Aorta (tissue), 5 donors: ENCODE measurements at places on chromosomes 11 and 22. TPM values are rescaled to one million over a fixed set of nuclear protein-coding genes. Genes with fewer than 3 reads are reported as not detected.

- no peaks in the 10 kb centered on the region for H3K36me3 ChIP-seq
- H3K27me3 ChIP-seq: no peaks in the 10 kb centered on the region
- H3K4me1 ChIP-seq: peaks cover 5% of the 10 kb centered on the region
- peak overlapping the region; percentile 55 for H3K4me3 ChIP-seq
- peak; percentile 75 for DNase-seq
Observed at GRCh38 chr11:27698872-27699241, 1.4 kb downstream of the BDNF start.

DNA sequence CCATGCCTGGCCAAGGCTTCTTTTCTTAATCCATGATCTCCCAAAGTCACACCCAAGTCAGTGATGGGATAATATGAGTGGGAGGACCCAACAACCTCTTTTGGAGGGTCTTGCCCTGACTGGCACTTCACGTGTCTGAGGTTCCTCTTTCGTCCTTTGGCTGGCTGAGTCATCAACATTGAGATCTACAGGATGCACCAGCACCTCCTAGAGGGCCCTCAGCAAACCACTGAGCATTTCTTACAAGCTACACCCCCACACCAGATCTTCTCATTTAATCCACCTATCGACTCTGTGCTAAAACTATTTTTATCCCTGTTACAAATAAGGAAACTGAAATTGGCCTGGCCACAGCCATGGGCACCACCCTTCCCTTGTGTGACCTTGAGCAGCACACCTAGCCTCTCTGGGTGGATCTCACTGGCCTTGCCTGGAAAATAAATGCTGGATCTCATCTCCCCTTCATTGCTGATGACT, 63.4 kb downstream of the FLI1 start:
- no peaks in the 10 kb centered on the region for H3K36me3 ChIP-seq
- H3K4me1 ChIP-seq: no peaks in the 10 kb centered on the region
- H3K27me3 ChIP-seq: no peaks in the 10 kb centered on the region
- H3K27ac ChIP-seq: no peak overlapping the region

GRCh38 chr11:62610814-62611704, 1.5 kb downstream of the EML3 start:
- H3K4me1 ChIP-seq: no peaks in the 10 kb centered on the region
- no peak for DNase-seq
- no peaks in the 10 kb centered on the region for H3K27me3 ChIP-seq
- peak overlapping the region; percentile 76 for H3K4me3 ChIP-seq

DNA sequence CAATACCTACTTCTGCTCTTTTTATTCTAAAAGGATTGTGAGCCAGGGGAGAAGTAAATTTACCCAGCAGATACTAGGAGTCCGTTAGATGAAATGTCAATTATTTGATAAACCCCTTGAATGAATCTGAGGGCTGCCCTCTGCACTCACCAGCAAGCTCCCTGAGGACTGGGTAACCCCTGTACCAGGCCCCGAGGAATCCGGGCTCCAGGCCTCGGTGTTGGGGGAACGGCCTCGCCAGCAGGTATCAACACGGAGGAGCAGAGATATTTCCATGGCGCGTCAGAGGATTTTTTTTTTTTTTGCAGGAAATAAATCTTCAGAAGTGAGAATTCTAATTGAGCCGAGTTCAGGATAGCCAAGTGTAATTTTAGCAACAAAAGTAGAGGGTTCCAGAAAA, 1408.8 kb downstream of the BRD1 start:
- H3K4me3 ChIP-seq: no peak overlapping the region
- H3K27ac ChIP-seq: no peak overlapping the region
- DNase-seq: no peak
- no peaks in the 10 kb centered on the region for H3K27me3 ChIP-seq
- no peaks in the 10 kb centered on the region for H3K4me1 ChIP-seq
- no peaks in the 10 kb centered on the region for H3K36me3 ChIP-seq

DNA sequence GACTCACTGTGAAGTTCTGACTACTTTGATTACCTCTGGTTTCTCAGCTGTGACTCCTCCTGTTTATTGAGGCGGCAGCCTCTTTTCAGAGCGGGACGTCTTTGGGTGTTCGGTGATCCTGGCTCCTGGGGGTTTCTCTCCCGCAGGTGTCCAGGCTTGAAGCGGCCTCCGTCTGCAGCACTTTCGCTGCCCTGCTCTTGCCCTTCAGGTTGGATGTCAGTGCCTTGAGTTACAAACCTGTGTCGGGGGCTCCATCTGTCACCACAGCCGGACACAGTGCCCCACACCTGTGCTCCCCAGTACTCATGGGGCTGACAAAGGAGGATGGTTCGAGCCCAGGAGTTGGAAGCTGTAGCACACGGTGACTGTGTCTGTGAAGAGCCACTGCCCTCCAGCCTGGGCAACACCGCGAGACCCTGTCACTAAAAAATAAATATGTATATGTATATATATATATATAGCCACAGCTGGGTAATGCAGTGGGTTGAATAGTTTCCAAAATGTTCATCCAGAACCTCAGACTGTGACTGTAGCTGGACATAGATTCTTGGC, 104.1 kb downstream of the BRD1 start:
- no peaks in the 10 kb centered on the region for H3K36me3 ChIP-seq
- H3K27ac ChIP-seq: no peak overlapping the region
- H3K4me1 ChIP-seq: no peaks in the 10 kb centered on the region
- no peak for DNase-seq

GRCh38 chr11:134347441-134347840, 15.7 kb downstream of the GLB1L2 start:
- no peaks in the 10 kb centered on the region for H3K36me3 ChIP-seq
- no peaks in the 10 kb centered on the region for H3K4me1 ChIP-seq
- H3K27me3 ChIP-seq: no peaks in the 10 kb centered on the region
- no peak overlapping the region for H3K4me3 ChIP-seq
- no peak overlapping the region for H3K27ac ChIP-seq

GRCh38 chr11:74770456-74770855, 21.8 kb downstream of the RNF169 start:
- no peak overlapping the region for H3K4me3 ChIP-seq
- H3K27ac ChIP-seq: no peak overlapping the region
- no peaks in the 10 kb centered on the region for H3K27me3 ChIP-seq

DNA sequence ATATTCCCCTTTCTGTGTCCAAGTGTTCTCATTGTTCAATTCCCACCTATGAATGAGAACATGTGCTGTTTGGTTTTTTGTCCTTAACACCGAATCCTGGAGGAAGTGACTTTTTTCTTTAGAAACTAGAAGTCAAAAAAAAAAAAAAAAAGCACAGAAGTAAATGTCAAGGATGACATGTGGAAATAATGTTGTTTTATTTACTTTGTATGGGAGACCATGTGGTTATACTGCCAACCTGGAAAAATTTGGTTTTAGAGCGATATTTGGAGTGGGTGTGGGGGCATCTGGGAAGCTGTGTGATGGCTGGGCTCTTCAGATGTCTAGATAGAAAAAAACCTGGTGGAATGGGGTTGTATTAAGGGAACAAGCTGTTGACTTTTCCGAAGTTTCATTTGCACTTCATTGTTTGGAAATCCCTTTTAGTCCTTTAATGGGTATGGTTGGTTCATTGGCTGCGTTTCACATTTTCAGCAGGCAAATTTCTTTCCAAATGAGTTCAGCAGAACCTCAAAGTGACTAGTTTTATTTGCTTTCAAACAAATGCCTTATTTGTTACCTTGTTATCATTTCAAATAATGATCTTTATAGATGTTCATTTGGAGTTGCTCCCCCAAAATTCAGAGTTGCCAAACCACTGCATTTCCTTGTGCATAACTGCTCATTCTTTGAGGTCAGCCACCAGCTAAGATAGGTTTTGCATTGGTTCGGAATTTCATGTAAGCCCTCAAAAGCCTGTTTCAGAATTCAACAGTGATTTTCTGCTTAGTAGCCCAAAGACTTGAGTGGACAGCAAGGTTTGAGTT, 508.2 kb downstream of the METTL15 start:
- H3K36me3 ChIP-seq: no peaks in the 10 kb centered on the region
- H3K4me3 ChIP-seq: no peak overlapping the region
- peaks cover 3% of the 10 kb centered on the region for H3K4me1 ChIP-seq
- H3K27ac ChIP-seq: no peak overlapping the region
- no peaks in the 10 kb centered on the region for H3K27me3 ChIP-seq
- no peak for DNase-seq

GRCh38 chr11:101277036-101277435, 147.4 kb upstream of the PGR start:
- DNase-seq: no peak
- H3K4me3 ChIP-seq: no peak overlapping the region
- H3K27me3 ChIP-seq: no peaks in the 10 kb centered on the region
- H3K27ac ChIP-seq: no peak overlapping the region

DNA sequence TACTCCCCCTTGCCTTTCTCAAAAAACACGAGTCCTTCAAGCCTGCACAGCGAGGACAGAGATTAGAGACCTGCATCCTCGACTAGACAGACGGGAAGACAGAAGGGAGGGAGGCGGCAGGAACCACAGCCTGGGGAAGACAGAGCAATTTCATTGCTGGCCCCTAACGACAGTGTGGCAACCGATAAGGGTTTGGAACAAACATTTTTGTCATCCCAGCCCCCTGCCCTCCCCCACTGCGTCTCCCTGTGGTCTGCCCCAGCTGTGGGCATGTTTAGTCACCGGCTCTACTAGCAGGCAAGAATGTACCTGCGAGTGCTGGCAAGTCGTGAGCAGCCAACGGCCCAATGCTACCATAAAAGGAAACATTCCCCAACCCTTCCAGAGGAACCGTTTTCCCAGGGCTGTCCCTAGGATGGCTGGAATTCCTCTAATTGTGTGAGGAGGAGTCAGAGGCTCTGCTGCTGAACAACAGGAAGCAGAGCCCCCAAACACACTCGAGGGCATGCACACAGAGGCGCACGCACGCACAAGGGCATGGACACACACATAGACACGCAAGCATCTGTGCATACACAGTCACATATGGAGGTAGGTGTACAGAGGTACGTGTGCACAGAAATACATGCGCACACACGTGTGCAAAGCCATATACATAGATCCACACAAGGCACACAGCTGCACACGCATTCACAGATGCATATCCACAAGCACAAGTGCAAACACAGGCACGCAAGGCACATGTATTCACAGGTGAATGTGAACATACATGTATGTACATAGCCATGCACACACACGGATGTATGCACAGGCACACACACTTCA, 58.3 kb downstream of the MYH9 start:
- no peak overlapping the region for H3K4me3 ChIP-seq
- peak overlapping the region; percentile 100 for H3K27ac ChIP-seq
- H3K36me3 ChIP-seq: peaks cover 4% of the 10 kb centered on the region
- peak; percentile 94 for DNase-seq

GRCh38 chr11:132744771-132745170, 787.5 kb downstream of the OPCML start:
- DNase-seq: no peak
- H3K4me1 ChIP-seq: no peaks in the 10 kb centered on the region
- no peaks in the 10 kb centered on the region for H3K36me3 ChIP-seq

- H3K36me3 ChIP-seq: no peaks in the 10 kb centered on the region
- DNase-seq: no peak
- H3K27me3 ChIP-seq: no peaks in the 10 kb centered on the region
- H3K4me1 ChIP-seq: no peaks in the 10 kb centered on the region
- no peak overlapping the region for H3K4me3 ChIP-seq
Observed at GRCh38 chr11:107702723-107703122, 9.1 kb downstream of the SLN start.

DNA sequence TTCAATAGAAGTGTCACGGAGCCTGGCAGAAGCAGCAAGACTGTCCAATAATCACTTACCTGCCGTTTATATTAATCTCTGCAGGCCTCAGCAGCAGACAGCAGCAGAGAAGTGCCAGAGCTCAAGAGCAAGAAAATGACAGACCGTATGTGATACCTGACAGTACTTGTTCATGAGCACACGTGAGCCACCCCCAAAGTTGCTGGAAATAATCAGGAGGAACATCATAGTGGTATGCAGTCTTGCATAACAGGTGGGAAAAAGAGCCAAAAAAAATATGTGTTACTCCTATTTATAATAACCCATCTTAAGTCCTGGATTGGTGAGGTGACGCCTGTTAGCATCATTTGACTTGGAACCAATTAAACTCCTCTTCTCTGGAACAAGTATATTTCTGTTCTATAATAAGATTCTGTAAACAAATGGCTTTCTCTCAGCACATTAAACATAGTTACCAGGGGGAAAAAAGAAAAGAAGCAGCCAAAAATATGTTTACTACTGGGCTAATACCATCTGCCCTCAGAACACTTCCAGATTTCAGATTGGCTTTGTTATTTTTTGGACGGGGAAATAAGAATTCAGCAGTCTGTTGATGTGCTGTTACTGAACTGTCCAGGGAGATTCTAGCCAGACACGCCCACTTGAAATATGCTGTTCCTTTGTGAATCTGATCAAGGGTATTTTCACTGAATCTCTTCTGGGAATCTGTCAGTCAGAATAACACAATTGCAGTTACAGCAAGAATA, 7.9 kb upstream of the SLN start:
- DNase-seq: no peak
- no peaks in the 10 kb centered on the region for H3K36me3 ChIP-seq
- no peaks in the 10 kb centered on the region for H3K4me1 ChIP-seq
- no peak overlapping the region for H3K27ac ChIP-seq
- no peaks in the 10 kb centered on the region for H3K27me3 ChIP-seq

GRCh38 chr11:78929906-78930220, 355.2 kb upstream of the NARS2 start:
- no peaks in the 10 kb centered on the region for H3K27me3 ChIP-seq
- H3K27ac ChIP-seq: no peak overlapping the region
- no peak for DNase-seq
- H3K4me3 ChIP-seq: no peak overlapping the region
- H3K36me3 ChIP-seq: no peaks in the 10 kb centered on the region

- no peaks in the 10 kb centered on the region for H3K4me1 ChIP-seq
- no peaks in the 10 kb centered on the region for H3K27me3 ChIP-seq
- DNase-seq: no peak
Observed at GRCh38 chr11:78415338-78415737, 2.3 kb downstream of the GAB2 start.

DNA sequence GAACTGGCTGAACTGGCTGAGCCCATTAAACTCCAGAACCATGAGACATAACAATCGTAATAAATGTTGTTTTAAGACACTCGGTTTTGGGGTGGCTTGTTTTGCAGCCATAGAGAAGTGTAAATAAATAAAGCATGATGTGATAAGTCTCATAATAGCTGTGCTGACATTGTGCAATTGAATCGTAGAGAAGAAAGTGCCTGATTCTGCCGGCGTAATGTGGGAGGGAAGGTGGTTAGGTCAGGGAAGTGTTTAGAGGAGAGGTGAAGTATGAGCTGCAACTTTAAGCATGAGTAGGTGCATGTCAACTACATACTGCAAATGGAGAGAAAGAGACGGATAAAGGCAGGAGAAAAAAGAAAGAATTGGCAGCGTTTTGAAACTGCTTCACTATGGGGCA, 217.1 kb downstream of the BLID start:
- H3K36me3 ChIP-seq: no peaks in the 10 kb centered on the region
- no peaks in the 10 kb centered on the region for H3K27me3 ChIP-seq
- no peaks in the 10 kb centered on the region for H3K4me1 ChIP-seq
- H3K4me3 ChIP-seq: no peak overlapping the region

GRCh38 chr11:128692753-128693415, 988 bp upstream of the FLI1 start:
- H3K4me1 ChIP-seq: no peaks in the 10 kb centered on the region
- peak overlapping the region; percentile 7 for H3K4me3 ChIP-seq
- H3K27me3 ChIP-seq: no peaks in the 10 kb centered on the region
- H3K36me3 ChIP-seq: no peaks in the 10 kb centered on the region
- H3K27ac ChIP-seq: no peak overlapping the region

The OTOG gene
- not detected for total RNA-seq

The CADM1 gene
- 7.6 TPM for total RNA-seq

The OR52E8 gene
- total RNA-seq: not detected

The CASP5 gene
- 2.0 TPM for total RNA-seq

The OR10D3 gene
- total RNA-seq: not detected
